ENCODE measurements at places on chromosomes 13 and 19.

DNA sequence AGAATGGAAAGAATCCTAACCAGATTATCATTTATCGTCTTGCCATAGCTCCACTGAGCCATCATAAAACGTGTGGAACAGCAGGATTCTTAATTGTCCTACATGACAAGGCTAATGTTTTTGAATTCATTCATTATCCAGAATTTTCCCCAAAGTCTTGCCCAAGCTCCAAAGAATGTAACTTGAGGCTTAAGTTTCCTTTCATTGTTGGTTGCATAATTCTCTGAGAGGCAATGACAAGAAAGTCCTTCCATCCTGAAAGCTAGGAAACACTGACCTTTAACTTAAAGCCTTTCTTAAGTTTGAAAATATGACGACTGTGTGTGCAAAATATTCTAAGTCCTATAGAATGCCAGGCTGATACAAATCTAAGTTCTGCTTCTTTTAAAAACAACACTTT, 546.1 kb downstream of the SUCLA2 start:
- no peak for DNase-seq

- peak; percentile 83 for DNase-seq
Measured at GRCh38 chr19:518598-519231, 11.4 kb downstream of the TPGS1 start.

DNA sequence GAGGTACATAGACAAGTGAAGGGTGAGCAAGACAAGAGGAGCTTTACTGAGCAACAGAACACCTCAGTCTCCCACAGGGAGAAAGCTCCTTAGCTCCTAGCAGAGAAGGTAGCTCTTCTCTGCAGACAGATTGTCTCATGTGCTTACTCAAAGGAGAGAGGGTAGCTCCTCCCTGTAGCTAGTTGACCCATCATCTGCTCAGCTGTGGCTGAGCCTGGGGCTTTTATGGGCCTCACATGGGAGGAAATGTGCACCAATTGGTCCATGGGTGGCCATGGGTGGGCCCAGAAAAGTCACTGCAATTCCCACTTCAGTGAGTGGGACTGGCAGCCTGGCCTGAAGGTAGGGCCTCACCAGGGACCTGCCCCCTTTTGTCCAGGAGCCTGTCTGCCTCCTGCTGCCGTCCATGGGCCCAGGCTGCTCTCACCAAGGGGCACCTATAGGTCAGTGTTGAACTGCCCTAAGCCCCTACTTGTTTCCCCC, 246.2 kb downstream of the GPC6 start:
- no peak for DNase-seq

DNA sequence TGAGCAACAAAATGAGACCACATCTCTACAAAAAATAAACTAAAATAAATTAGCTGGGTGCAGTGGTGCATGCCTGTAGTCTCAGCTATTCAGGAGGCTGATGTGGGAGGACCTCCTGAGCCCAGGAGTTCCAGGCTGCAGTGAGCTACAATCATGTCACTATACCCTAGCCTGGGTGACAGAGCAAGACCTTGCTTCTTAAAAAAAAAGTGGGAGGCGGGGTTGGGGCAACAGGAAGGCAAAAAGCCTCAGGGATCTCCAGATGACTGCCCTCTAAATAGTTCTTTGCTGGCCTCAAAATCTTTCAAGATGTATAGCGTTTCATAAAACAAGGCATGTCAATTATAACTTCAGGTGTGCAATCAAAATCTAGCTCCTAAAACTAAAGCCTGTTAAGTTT, 18.5 kb downstream of the CEACAM8 start:
- DNase-seq = no peak

GRCh38 chr19:18849838-18850400, 18.2 kb downstream of the UPF1 start:
- DNase-seq = no peak

DNA sequence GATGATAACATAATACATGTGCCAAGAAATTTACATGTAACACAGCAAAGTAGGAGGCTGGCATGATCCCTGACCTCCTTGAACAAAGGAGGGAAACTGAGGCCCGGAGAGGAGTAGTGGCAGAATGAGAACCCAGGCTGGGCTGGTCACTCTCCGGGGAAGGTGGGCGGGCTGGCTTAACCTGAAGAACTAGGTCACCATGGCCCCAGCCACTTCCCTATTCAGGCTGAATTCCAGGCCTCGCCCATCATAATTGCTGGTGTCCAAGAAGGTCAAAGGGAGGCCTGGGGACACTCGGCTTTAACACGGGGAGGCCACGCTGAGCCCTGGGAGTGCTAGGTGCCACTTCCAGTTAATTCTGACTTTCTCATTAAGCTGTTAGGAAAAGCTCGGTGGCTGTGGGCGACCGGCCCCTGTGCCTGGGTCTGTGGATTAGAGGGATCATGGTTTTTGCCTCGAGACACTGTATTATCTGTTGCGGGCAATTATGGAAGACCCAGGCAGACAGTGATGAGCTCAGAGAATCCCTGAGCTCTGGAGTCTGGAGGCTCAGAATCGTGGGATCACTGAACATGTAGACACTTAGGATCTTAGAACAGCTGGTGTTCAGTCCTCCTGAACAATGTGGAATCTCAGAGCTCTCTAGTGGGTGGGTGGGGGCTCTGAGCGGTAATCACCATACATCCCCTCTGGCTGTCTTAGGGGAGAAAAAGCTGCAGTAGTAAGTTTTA, 5.0 kb upstream of the TINCR start:
- DNase-seq = no peak

DNA sequence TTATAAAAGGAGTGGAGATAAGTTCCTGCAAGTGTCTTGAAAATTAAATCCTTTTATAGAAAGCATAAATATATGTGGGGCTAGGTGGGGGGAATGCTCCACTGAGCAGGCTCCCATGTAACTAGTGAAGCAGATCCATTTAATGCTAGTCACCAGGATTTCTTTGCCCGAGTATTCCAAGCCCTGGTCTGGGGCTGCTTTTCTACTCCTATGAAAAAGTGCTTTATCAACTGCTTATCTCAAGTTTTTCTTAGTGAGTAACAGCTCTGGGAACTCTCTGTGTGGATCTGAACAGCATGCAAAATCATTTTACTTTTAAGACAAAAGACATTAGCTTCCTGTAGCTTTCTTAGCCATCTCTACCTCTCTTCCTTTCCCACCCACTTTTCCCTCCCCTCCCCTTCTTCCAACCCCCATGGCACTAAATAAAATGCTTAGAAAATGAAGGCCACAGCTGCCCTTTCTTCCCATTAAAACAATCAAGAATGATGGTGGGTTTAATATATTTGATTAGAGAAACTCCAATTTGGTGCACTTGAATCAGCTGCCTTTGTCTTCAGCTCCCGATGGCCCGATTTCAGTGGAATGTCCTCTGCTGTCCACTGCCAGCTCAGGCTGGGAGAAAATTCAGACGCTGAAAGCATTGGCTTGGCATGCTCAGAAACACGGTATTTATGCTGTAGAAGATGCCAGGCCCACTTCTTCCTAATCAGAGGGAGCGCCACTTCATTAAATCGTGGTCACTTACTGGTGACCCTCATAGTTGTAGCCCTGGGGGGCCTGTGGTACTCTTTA, 475.1 kb downstream of the FOXO1 start:
- DNase-seq = peak; percentile 29

DNA sequence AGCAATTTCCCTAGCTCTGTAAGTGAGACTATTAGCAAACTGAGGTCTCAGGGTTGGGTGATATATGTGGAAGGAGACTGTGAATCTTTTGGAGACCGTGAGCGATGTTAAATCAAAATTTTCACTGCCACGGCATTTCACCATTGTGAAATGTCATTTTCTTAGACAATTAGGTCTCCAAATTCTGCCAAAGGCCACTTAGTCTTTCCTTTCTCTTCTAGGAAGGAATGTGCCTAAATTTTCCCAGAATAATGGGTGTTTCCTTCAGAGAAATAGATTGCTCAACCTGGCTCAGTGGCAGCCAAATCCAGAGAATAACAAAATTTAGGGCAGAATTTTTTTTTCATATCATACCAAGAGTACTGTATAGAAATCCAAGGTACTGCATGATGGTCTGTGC, 64.5 kb upstream of the SCEL start:
- no peak for DNase-seq

GRCh38 chr19:15669891-15670290, 3.0 kb upstream of the CYP4F12 start:
- no peak for DNase-seq

DNA sequence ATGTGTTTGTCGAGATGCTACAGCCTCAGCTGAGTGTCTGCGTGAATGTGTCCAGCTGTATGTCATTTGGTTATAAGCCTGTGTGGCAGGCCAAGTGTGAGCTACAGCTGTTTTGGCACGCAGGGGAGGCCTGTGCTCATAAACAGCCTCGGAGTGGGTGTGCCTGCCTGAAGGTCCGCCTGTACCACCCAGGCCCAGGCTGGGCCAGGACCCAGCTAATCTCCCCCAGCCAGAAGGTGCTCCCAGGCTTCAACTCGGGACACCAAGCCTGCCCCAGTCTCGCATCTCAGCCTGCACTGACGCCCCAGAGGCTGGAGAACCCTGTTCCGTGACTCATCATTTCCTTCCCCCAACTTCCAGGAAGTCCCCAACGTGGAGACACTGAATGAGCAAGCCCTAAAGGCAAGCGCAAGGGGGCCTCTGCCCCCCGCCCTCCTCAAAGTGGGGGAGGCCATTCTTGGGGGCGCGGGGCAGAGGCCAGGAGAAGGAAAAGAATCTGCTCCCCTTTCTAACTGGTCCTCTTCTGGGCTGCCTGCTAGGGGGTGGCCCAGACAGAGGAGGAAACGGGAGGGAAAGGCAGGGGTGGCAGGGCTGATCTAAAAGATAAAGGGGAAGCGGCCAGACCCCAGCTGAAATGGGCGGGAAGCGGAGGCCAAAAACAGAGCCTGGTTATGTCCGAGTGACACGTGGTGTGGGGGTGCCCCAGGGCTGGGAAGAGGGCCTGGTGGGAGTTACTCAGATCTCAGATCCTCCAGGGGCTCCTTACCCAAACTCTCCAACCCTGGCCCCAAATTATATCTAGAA, 2.0 kb downstream of the SLC1A5 start:
- DNase-seq = peak; percentile 87

DNA sequence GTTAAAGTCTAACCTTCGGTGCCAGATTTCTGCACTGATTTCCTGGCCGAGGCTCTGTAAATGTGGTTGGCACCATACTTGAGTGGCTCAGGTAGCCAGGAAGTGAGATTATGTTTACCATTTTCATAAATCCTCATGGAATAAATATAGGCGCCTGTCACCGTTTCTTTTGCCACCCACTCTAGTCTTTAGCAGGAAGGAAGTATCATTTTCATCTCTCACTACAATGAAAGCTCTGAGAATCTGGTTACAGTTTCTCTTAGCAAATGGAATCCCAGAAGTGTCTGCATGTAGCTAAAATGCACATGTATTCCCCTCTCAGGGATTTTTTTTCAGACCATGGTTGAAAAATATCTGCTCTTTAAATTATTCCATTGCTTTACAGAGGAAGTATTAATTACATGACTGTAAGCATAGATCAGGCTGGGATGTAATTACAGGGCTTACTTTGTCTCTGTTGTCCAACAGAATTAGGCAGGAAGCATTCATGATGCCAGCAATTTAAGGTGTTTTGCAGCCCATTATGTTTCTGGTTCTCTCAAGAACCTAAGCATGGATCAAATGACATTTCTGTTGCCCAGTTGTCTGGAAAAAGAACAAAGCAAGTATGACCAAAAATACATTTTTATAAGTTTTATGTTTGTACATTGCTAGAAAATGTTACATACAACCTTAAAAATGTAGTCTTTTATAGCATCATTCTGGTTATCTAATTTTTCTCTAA, 221.7 kb upstream of the SPRY2 start:
- DNase-seq = no peak

- DNase-seq = no peak
Measured at GRCh38 chr19:13195678-13196077, 45.5 kb downstream of the IER2 start.

DNA sequence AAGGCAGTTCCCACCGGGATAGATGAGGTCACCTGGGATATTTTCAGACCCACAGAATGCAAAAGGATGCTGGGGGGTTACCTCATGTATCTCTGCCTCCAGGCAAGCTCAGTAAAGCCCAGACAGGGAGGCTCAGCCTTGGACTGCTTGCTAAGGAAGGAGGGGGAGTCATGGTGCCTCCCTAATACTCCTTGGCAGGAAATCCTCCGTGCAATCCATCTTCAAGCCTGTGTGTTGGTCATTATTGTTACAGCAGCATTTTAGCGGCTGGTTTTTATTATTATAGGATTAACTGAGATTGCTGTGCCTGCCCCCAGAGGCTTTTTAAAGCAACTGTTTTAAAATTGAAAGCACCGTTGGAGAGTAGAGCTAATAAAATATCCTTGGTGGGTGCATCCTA, 188.5 kb upstream of the UBL3 start:
- peak; percentile 13 for DNase-seq

DNA sequence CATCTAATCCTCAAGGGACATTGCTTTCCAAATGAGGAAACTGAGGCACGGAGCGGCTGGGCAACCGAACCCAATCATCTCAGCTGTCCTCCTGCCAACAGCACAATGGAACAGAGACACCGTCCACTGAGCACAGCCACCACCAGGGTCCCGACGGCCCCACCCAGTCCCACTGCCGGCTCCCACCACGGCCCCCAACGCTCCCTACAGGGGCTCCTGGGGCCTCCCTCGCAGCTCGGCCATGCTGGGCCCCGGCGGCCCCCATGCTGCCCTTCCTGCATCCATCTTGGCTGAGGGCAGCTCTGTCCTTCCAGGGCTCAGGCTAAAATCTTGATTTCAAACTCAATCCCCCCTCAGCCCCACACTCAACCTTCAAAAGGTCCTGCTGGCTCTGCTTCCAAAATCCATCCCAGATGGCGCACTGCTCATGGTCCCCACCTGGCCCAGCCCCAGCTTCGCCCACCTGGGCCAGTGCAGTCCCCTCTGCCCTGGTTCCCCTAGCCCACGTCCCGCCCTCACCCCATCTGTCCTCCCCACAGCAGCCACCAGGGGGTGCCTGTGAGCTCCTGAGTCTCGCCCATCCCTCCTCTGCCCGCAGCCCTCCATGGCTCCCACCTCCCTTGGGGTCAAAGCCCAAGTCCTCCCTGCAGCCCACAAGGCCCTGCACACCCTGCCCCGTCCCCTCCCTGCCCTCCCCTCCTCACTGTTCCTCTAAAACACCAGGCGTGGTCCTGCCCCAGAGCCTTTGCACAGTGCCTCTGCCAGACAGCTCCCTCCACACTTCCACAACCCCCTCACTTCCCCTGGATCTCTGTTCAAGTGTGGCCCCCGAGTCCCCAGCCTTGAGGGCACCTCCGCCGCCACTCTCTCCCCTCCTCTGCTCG, 7.9 kb downstream of the PIP5K1C start:
- DNase-seq = no peak

- no peak for DNase-seq
Measured at GRCh38 chr13:39536274-39536673, 66.7 kb downstream of the LHFPL6 start.

GRCh38 chr13:113602291-113602988, 17.9 kb downstream of the TFDP1 start:
- no peak for DNase-seq

GRCh38 chr13:77784515-77784914, 87.0 kb downstream of the SLAIN1 start:
- DNase-seq = no peak

- no peak for DNase-seq
Measured at GRCh38 chr19:47113850-47114651, 475 bp upstream of the ZC3H4 start.

DNA sequence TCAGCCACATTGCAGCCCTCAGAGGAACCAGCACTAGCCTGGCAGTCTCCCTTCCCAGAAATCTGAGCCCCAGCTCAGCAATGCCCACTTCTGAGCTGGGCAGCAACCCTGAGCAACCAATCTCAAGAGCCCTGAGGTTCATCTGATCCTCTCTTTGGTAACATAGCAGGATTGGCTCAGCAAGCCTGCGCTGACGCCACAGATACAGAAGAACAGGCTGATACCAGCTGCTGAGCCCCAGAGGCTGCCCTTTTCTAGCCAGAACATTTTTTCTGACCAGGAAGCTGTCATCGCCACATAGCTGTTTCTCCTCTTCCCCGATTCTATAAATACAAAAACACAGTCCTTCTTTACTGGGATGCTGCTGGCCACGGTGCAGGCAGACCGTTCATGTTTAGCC, 59.8 kb downstream of the TRPM4 start:
- DNase-seq = peak; percentile 30

Measured in muscle of back (tissue), 13 donors.